ENCODE measurements at places on chromosomes 16 and 17. TPM values are rescaled to one million over a fixed set of nuclear protein-coding genes. Genes with fewer than 3 reads are reported as not detected.

GRCh38 chr16:31860508-31860907, 13.1 kb upstream of the ZNF267 start:
- DNase-seq = no peak

GRCh38 chr17:79615926-79616325, 5.1 kb upstream of the RBFOX3 start:
- peak; percentile 27 for DNase-seq

DNA sequence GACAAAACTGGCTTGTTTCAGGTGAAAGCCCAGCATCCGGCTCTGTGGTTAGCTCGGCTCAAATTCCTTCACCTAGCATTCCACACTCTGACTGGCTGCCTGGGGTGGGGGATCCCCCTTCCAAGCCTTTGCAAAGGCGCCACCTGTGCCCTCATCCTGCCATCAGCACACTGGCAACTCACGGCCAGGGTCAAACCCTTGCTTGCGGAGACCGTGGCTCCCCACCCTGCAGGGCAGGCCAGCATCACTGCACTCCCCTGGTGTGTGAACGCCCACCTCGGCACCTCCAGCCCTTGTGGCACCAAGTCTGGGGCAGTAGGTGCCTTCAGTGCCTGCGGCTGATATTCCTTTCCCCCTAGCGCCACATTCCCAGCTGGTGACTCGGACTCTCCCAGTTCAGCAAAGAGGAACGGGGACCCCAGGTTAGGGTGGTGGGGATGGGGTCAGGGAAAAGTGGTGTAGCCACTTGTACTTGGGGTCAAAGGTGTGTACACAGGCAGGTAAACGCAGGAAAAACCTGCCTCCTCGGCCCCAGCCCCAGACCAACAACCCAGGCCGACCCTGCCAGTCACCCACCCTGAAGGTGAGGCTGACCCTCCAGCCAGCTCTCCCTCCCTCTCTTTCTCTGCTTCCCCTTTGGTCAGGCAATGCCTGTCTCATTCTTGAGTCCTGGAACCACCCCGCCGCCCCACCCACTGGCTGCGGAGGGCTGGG, 1.1 kb downstream of the FLII start:
- DNase-seq = peak; percentile 84

GRCh38 chr17:27975146-27976011, 67.1 kb upstream of the NLK start:
- no peak for DNase-seq

GRCh38 chr17:82924214-82924613, 84.4 kb upstream of the ZNF750 start:
- no peak for DNase-seq

Gene KRT28
- not detected for total RNA-seq

GRCh38 chr17:72928454-72929136, 163.9 kb downstream of the SLC39A11 start:
- no peak for DNase-seq

DNA sequence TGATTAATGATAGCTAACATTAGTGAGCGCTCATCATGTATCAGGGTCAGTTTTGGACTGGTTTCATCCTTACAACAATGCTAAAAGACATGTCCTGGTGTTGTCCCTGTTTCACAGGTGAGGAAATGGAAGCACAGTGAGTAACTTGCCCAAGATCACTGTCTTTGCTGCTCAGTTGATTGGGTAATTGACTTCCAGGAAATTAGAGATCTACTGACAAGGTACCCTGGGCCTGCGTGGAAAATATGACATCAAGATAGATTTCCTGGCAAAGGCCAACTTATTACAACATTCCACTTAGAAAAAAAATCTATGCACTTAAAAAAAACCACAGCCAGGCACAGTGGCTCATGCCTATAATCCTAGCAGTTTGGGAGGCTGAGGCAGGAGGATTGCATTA, 96.3 kb downstream of the CYLD start:
- DNase-seq = no peak

Gene RASL10B
- 2.2 TPM for total RNA-seq

Gene P2RX1
- total RNA-seq = 6.8 TPM

DNA sequence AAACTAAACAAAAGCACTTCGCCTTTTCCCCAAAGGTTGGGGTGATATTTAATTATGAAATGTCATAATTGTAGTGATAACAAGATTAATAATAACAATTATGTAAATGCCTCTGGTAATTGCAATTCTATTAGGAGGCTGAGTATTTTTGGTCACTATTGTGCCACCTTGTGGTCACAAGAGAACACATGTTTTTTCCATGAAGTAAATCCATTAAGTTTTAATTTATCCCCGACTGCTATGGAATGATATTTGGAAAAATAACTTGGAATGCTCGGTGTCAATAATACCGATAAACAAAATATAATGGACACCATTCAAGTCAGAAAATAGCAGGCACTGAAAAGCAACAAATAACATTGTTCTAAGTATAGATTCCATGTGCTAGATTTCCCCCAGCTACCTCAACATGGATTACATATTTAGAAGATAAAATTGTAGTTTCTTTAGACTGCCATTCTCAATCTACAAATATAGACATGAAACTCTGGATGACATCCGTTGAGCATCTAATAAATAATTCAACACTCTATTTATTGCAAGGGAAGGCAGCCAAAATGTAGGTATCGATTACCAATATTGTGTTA, 25.0 kb upstream of the KCNJ2 start:
- no peak for DNase-seq

DNA sequence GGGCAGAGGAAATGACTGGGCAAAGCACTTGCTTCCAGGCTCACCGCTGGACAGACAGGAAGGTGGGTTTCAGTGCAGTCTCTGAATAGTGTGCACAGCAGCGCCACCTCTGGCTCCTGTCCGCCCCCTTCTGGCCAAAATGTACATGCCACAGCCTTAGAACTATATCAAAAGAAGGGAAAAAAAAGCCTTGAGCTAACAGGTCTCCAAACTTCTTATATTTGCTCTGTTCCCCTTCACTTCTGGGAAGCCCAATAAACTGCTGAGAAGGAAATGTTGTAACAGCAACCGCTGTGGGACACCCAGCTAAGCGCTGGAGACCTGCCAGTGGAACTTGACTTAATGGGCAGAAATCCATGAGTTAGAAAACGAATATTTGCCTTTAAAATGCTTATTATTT, 17.5 kb downstream of the COG7 start:
- peak; percentile 83 for DNase-seq

Gene CACNG1
- total RNA-seq = not detected

- DNase-seq = no peak
Measured at GRCh38 chr16:53056392-53056881, 1.6 kb downstream of the CHD9 start.

- no peak for DNase-seq
Measured at GRCh38 chr17:32192379-32192778, 50.1 kb downstream of the RHOT1 start.

DNA sequence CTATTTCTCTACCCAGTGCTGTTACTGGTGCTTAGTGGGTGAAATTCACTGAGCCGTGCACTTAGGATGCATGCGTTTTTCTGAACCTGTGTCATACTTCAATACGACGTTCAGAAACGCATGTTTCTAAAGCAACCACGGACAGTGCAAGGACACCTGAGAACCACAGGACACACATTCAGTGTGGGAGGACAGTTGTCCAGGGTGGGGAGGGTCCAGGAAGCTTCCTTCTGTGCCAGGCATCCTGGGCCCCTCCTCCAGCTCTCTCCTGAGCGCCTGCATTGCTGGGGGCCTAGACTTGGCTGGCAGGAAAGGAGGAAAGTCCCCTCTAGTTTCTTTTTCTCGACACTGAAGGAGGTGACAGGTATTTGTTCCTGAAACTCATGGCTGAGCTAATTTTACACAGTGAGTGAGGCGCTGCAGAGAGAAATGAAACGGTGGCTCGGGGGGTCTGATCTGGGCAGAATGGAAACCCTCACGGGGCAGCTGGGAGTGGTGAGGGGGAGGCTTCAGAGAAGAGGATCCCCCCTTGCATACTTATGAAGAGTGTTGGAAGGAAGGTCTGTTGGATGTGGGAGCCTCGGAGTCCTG, 89.9 kb downstream of the IRF8 start:
- DNase-seq = no peak

- DNase-seq = no peak
Measured at GRCh38 chr17:76727745-76728456, 1.3 kb downstream of the METTL23 start.

Gene KRT17
- 5.9 TPM for total RNA-seq

Gene SKAP1
- 5.1 TPM for total RNA-seq

GRCh38 chr17:34709158-34709754, 129.9 kb downstream of the TMEM132E start:
- no peak for DNase-seq

- DNase-seq = no peak
Measured at GRCh38 chr16:82510789-82511305, 115.9 kb upstream of the CDH13 start.

GRCh38 chr16:23088018-23088417, 61.2 kb downstream of the USP31 start:
- no peak for DNase-seq

Gene SCGB1C2
- not detected for total RNA-seq

DNA sequence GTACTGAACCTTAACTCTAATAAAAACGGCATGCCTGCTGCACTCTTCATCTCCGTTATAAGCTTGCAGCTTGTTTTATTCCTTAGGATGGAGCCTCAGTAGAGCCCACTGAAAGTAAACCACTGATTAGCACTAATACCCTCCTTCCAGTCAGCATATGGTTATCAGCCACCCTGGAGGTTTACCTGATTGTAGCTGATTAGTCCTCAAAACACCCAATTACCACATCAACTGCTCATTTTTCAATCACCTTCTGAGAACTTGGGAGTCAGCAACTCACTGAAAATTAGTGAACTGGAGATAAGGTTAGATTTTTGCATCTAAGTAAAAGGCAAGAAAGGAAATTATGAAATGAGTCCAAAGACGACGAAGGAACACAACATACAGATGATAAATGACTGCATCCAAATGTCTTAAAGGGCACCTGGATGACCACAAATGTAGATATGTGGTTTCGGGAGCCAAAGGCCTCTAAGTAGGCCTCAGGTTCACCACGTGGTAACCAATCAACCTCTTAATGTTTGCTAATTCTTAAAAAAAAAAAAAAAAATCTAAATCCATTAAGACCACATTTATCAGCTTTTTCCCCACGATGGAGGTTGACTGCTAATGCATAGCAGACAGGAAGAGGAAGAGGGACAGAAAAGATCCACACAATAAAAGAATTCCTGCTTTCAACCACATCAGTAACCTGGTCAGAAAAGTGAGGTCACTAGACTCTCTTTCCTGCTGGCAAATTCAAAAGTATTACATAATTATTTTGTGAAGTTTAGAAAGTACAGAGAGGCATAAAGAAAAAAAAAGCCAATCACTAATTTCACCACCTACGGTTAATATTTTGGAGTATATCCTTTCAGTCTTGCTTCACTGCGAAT, 28.0 kb downstream of the DCUN1D3 start:
- no peak for DNase-seq

GRCh38 chr17:37327341-37328090, 48.3 kb upstream of the C17orf78 start:
- DNase-seq = no peak

- no peak for DNase-seq
Measured at GRCh38 chr17:50588391-50589049, 28.0 kb downstream of the CACNA1G start.

DNA sequence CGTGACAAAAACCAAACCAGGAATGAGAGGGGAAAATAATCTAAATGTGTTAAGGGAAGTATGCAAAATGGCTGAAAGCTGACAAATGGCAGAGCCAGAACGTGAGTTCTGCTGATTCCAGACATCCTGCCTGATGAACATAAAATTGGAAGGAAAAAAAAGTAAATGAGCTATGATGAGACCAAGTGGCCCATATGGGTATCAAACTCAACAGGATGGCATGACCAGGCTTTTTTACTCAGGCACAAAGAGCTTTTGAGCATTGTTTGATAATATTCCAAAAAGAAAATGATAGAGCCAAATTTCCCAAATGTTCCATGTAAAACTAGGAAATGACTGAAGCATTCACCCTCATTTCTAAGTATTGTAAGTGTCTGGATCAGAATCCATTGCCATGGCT, 449.2 kb downstream of the CDH13 start:
- DNase-seq = no peak

GRCh38 chr16:52657924-52658323, 111.0 kb upstream of the TOX3 start:
- DNase-seq = no peak

DNA sequence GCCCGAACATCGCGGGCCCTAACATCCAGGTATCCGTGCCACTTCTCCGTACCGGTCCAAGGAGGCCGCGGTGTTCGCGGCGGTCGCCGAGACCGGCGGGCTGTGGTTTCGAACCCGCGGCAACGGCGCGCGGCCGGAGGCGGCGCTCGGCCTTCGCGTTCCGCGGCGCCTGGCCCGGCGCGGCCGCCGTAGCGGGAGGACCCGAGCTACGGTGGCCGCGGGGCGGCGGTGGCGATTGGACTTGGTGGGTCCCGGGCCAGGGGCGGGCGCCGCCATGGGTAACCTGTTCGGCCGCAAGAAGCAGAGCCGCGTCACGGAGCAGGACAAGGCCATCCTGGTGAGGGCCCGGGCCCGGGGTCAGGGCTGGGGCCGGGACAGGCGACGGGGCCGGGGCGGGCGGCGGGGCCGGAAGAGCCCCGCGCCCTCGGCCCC, at the start of gene CHMP6:
Gene CHMP6 (plus strand): TSS at position 197 of the 432 bp plus-strand sequence. CDS start 78 bp downstream, at position 275.
- peak; percentile 90 for DNase-seq

Gene GJD3
- total RNA-seq = 2.8 TPM

- no peak for DNase-seq
Measured at GRCh38 chr16:69867784-69868560, 83.2 kb upstream of the CLEC18A start.

DNA sequence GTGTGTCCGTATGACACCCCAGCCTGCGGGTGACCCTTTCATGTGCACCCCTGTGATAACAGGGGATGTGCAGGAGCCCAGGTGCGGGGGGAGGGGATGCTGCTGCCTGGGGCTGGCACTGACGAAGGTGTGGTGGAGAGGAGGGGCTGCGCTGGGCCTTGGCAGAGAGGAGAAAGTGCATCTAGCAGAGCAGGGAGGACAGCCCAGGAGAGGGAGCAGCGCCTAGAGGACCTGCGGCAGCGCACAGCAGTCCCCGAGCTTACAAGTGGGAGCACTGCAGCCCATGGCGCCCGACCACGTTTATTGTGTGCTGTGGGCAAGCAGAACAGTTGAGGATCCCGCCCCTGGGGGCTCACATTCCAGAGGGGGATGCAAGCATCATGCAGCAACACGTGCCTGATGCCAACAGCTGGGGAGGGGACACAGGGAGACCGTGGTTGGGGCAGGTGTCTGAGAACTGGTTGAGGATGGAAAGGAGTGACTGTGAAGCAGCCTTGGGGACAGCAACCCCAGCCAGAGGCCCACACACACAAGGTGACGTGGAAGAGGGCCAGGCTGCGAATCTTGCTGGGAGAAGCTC, 10.9 kb upstream of the SLC7A5 start:
- no peak for DNase-seq

GRCh38 chr17:56395787-56396186, 197.7 kb upstream of the NOG start:
- no peak for DNase-seq

Gene CCL17
- 15.5 TPM for total RNA-seq

Gene DYNLRB2
- total RNA-seq = not detected

DNA sequence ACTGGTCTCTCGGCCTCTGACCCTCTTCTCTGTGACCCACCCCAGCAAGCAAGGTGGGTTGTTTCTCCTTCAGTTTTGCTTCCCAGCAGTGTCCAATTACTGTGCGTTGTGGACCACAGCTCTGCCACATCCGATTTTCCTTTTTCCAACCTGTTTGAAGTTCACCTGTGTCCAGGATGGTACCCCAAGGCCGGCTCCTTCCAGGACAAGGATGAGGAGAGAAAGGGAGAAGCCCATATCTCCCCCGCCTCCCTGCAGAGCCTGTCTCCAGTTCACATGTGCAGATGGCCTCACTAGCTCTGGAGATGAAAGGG, 13.5 kb downstream of the NMRAL1 start:
- no peak for DNase-seq

GRCh38 chr16:63650550-63650949, 1471.3 kb downstream of the CDH11 start:
- no peak for DNase-seq

GRCh38 chr17:76834870-76835269, 33.3 kb upstream of the MGAT5B start:
- no peak for DNase-seq
